Ovary (tissue), 10 donors: ENCODE measurements at places on chromosomes 5 and 9. TPM values are rescaled to one million over a fixed set of nuclear protein-coding genes. Genes with fewer than 3 reads are reported as not detected.

GRCh38 chr9:129693741-129694140, 28.3 kb downstream of the PRRX2 start:
- H3K27ac ChIP-seq = no peak overlapping the region
- no peaks in the 10 kb centered on the region for H3K36me3 ChIP-seq
- peaks cover 4% of the 10 kb centered on the region for H3K4me1 ChIP-seq
- H3K4me3 ChIP-seq = no peak overlapping the region

DNA sequence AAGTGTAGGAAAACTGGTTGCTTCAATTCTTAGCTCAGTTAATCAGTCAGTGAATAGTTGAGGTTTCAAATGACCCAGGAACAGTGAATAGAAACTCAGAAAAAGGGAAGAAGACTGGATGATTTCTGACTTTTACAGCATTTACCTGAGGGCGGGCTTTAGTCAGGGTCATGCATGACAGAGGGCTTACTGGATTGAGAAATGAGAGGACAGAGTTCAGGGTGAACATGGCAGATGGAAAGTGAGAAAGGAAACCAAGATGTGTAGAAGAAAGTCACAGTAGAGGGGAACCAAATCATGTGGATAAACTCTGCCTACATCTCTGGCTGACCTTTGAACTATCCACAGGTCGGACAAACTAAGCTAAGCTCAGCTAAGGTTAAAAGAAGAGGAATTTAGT, 596.0 kb downstream of the SEMA5A start:
- no peaks in the 10 kb centered on the region for H3K36me3 ChIP-seq
- no peak overlapping the region for H3K27ac ChIP-seq
- H3K4me3 ChIP-seq = no peak overlapping the region
- no peaks in the 10 kb centered on the region for H3K4me1 ChIP-seq
- no peak for DNase-seq

DNA sequence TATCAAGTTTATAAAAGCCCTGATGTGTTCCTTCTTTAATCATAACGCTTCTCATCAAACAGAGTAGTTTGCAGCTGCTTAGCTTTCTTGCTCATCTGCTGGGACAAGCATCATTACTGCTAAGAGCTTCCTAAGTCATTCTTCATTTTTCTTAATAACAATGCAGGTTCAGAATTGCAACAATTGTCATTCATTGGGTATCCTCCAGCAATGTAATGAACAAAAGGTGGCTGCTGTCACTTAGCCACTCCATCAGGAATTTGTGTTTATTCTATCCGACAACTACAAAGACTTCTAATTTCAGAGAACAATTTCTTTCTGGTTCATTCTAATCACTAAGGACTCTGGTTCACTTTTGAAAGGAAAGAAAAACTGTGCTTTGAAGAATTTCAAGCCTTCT, 836.7 kb upstream of the CDH10 start:
- no peak overlapping the region for H3K27ac ChIP-seq
- no peak overlapping the region for H3K4me3 ChIP-seq
- DNase-seq = no peak
- H3K27me3 ChIP-seq = no peaks in the 10 kb centered on the region
- no peaks in the 10 kb centered on the region for H3K4me1 ChIP-seq

- H3K4me1 ChIP-seq = no peaks in the 10 kb centered on the region
- DNase-seq = no peak
- H3K4me3 ChIP-seq = no peak overlapping the region
- no peaks in the 10 kb centered on the region for H3K36me3 ChIP-seq
- no peak overlapping the region for H3K27ac ChIP-seq
Measured at GRCh38 chr5:150860246-150860821, 14.0 kb downstream of the IRGM start.

DNA sequence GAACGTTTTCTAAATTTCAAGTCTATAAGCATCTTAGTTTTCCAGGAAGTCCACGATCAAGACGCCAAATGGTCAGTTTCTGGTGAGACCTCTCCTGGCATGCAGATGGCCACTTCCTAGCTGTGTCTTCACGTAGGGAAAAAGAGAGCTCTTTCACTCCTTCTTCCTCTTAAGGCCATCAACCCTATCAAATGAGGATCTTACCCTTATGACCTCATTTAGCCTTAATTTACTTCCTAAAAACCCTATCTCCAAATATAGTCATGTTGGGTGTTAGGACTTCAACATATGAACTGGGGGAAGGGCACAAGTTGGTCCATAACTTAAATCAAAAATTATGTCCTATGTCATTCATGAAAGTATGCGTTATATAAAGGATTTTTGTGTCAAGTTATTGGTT, 229.5 kb downstream of the ARL15 start:
- no peaks in the 10 kb centered on the region for H3K4me1 ChIP-seq
- no peak overlapping the region for H3K27ac ChIP-seq
- no peak for DNase-seq
- H3K27me3 ChIP-seq = no peaks in the 10 kb centered on the region
- H3K4me3 ChIP-seq = no peak overlapping the region

- no peak overlapping the region for H3K27ac ChIP-seq
- no peak overlapping the region for H3K4me3 ChIP-seq
- H3K36me3 ChIP-seq = no peaks in the 10 kb centered on the region
- H3K4me1 ChIP-seq = no peaks in the 10 kb centered on the region
- H3K27me3 ChIP-seq = no peaks in the 10 kb centered on the region
- no peak for DNase-seq
Measured at GRCh38 chr5:106521701-106522100, 1149.0 kb downstream of the EFNA5 start.

DNA sequence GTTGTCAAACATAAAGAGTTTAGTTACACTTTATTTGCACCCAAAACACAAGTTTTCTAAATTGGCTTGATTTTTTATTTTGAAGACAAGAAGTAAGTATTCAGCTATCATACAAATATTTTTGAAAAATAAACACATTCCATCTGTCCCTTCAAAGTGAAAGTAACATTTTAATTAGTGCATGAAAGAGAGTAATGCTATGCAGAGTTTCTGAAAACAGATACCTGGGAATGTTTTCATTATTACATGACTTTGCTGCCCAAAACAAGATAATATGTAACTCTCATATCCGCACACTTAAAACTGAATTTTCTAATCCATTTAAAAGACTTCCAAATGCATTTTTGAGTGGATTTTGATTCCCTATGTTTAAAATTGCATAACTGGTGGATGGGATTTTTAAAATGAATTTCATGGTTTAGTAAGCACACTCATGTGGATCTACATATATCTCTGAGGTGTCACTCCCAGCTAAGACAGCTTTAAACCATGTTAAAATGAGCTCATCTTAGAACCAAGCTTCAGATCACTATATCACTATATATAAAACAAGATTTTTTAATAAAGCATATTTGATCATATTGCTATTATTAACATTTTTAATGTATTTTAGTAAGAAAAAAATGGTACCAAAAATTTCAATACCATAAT, 127.5 kb downstream of the ATPSCKMT start:
- no peaks in the 10 kb centered on the region for H3K4me1 ChIP-seq
- H3K27ac ChIP-seq = no peak overlapping the region
- H3K4me3 ChIP-seq = no peak overlapping the region
- H3K27me3 ChIP-seq = no peaks in the 10 kb centered on the region

DNA sequence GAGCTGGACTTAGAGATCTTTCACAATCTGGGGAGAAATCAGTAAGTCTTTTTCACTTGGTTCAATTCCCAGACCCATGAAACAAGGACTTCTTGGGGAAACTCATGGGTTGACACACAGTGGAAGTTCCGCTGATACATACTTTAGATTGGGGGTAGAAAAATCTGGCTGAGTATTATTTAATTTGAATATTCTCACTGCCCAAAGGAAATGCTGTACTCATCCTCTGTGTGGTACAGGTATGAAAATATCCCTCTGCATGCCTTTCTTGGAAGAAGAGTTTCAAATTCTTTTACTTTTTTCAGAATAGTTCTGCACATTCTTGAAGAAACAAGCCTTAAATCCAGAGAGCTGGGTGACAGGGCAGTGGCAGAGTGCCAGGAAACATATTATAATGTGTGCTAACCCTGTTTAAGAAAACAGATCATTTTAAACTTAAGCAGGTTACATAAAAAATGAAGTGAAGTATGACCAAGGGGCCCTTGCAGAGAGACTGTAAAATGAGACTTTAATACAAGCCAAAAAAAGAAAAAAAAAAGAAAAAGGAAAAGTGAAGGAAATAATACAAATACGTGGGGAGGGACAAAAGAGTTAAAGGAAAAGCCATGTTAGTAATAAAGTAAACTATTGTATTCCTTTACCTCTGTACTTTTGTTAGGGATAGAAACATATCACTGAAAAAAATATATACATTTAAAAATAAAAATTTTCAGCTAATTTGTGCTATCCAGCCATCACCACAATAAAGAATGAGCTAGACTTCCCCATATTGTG, 173.4 kb upstream of the NR3C1 start:
- no peaks in the 10 kb centered on the region for H3K27me3 ChIP-seq
- H3K27ac ChIP-seq = no peak overlapping the region
- DNase-seq = no peak
- H3K36me3 ChIP-seq = no peaks in the 10 kb centered on the region

DNA sequence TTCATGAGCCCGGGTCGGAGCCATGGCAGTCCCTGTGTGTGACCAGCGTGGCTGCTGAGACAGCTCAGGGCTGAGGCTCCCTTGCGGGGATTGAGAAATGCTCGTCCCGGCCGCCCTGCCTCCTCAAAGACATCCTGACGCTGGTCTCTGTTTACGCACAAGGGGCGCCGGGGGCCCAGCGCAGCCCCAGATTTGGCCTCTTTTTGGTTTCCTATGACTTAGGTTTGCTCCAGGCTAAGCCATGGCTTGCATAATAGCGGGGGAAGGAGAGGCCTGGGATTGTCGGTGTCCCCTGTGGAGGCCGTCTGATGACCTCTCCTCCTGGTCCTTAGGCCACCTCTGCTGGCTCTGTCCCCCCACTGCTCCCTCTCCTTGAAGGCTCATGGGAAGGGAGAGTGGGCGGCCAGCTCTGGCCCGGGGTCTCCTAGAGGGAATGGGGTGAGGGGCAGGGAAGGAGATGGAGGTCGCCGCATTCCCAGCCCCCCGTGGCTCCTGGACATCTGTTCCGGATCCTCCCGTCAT, 3.5 kb downstream of the LAMC3 start:
- no peak overlapping the region for H3K4me3 ChIP-seq
- H3K27me3 ChIP-seq = no peaks in the 10 kb centered on the region
- no peaks in the 10 kb centered on the region for H3K36me3 ChIP-seq
- no peak for DNase-seq
- H3K27ac ChIP-seq = no peak overlapping the region
- H3K4me1 ChIP-seq = peaks cover 3% of the 10 kb centered on the region

GRCh38 chr9:138043411-138044345, 166.1 kb downstream of the CACNA1B start:
- DNase-seq = no peak
- H3K27me3 ChIP-seq = no peaks in the 10 kb centered on the region
- H3K4me3 ChIP-seq = no peak overlapping the region
- no peaks in the 10 kb centered on the region for H3K36me3 ChIP-seq

GRCh38 chr5:138989720-138990119, 114.6 kb upstream of the LRRTM2 start:
- H3K27me3 ChIP-seq = no peaks in the 10 kb centered on the region
- no peak overlapping the region for H3K27ac ChIP-seq
- DNase-seq = no peak
- H3K36me3 ChIP-seq = no peaks in the 10 kb centered on the region

DNA sequence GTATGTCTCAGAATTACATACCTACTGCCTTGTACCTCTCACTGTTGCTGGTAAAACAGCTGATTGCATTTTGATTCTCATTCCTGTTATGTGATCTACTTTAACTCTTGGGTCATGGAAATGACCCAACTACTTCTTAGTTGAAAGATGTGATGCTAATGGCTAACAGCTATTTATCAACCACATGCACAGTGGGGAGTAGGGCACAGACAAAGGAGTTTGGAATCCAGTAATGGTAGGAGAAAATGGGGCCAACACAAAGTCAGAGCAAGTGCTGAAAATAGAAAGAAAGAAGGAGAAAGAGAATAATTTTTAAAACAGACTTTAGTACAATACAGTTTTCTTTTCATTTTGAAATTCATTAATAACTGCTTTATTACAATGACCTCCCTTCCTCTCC, 241.0 kb downstream of the PTPRD start:
- no peaks in the 10 kb centered on the region for H3K4me1 ChIP-seq
- DNase-seq = no peak
- no peaks in the 10 kb centered on the region for H3K36me3 ChIP-seq
- no peak overlapping the region for H3K4me3 ChIP-seq
- H3K27me3 ChIP-seq = no peaks in the 10 kb centered on the region
- no peak overlapping the region for H3K27ac ChIP-seq

DNA sequence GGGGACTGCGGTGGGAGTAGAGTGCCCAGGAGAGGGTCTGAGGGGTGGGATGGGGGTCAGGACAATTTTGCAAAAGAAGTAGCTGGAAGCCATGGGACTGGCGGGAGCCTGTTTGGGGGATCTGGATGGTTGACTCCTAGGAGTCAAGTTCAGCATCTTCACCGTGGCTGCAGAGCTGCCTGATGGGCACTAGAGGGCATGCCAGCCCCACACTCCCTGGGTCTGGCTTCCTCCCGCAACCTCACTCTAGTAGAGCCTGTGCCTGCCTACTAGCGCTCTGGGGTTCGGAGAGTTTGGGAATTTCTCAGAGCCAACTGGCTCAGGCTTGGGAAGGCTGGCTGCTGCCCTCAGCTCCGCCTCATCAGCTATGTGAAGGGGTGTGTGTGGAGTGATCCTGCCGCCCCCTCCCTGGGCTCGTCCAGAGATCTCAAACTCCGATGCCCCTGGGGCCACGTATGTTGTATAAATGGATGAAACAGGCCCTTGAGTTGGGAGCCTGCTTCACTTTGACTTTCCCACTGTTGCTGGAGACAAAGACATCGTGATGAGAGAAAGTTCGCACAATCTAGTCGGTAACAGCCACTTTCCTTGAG, 10.8 kb downstream of the TSPAN17 start:
- no peaks in the 10 kb centered on the region for H3K27me3 ChIP-seq
- DNase-seq = peak; percentile 68
- peaks cover 9% of the 10 kb centered on the region for H3K4me1 ChIP-seq
- no peaks in the 10 kb centered on the region for H3K36me3 ChIP-seq
- H3K4me3 ChIP-seq = no peak overlapping the region
- H3K27ac ChIP-seq = peak overlapping the region; percentile 47

DNA sequence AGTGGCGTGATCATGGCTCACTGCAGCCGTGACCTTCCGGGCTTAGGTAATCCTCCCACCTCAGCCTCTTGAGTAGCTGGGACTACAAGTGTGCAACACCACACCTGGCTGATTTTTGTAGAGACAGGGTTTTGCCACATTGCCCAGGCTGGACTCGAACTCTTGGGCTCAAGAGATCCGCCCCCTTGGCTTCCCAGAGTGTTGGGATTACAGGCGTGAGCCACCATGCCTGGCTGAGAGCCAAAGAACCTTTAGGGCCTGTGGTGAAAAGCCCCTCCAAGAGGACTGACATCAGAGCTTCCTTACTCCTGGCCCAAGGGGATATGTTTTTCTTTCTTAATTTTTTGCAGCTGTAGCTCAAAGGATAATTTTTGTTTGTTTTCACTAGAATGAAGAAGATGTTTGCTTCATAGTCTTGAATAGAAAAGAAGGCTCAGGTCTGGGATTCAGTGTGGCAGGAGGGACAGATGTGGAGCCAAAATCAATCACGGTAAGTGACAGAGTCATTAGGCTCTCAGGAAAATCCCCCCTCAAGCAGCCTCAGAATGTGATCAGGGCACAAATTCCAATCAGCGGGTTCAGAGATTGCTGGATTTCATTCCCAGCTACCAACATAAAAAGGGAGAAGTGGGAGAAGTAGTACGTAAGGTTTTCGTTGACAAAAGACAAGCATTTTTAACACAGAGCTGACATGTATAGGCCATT, 77.1 kb downstream of the GOLPH3 start:
- no peak for DNase-seq
- no peaks in the 10 kb centered on the region for H3K36me3 ChIP-seq
- H3K4me3 ChIP-seq = no peak overlapping the region
- peaks cover 21% of the 10 kb centered on the region for H3K4me1 ChIP-seq

The ZNF366 gene
- 3.5 TPM for total RNA-seq

The FBLL1 gene
- 0.23 TPM for total RNA-seq

The PCDHB10 gene
- total RNA-seq = 3.1 TPM

The FRMPD1 gene
- total RNA-seq = not detected
